ENCODE measurements at places on chromosomes 7 and 10. TPM values are rescaled to one million over a fixed set of nuclear protein-coding genes. Genes with fewer than 3 reads are reported as not detected.

AQP1 gene
- 206 TPM for polyA plus RNA-seq

GPR22 gene
- polyA plus RNA-seq, result 0.13 TPM

ZNF783 gene
- 22.8 TPM for polyA plus RNA-seq

MMD2 gene
- polyA plus RNA-seq, result not detected

YWHAG gene
- 116 TPM for polyA plus RNA-seq

ANXA8L1 gene
- polyA plus RNA-seq, result not detected

ZNF425 gene
- 7.6 TPM for polyA plus RNA-seq

PNLIPRP3 gene
- not detected for polyA plus RNA-seq

CLDN4 gene
- polyA plus RNA-seq, result 90.7 TPM

Data from renal pelvis (tissue), 12 donors.